HuH-7.5 (cell line): ENCODE measurements at places on chromosomes 3 and 15.

DNA sequence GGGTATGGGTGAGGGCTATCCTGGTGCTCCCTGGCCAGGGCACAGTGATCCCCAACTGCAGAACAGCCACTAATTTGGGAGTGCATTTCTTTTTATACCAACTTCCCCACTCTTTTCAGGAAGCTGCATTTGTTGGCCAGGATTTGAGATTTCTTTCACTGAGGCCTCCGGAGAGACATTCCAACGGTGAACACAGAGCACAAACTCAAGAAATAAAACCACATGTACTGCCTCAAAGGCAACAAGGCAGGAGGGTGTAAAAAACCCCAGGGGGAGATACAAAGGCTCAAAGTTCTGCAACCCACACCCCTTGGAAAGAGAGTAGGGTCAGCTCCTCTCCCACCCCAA, 65.3 kb downstream of the CPN2 start:
- DNase-seq, result no peak

DNA sequence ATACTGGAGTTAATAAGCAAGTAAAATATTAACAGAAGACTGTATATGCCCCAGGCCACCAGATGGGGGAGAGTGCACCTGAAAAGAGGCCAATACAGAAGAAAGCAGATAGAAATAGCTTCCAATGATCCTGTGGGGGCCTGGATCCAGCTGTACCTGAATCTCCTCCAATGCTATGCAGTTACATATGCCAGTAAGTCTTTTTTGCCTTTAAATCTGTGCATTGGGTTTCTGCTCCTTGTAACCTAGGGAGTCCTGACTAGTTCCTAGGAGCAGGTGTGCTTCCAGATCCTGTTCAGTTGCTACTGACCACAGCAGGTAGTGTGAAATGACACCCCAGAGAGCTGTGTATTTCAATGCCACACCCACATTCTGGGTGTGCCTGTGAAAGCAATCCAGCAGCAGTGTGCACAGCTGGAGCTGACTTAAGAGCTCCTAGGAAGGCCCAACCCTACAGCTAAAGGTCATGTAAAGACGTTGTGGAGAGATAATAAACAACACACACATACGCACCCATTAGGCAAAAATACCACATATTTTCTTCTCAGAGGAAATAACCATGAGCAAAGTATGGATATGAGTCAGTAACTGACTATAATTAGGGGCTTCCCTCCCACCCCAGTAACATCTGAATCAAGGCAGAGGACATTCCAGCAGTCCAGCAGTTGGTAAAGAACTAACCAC, 62.2 kb upstream of the AKAP13 start:
- no peak for DNase-seq

DNA sequence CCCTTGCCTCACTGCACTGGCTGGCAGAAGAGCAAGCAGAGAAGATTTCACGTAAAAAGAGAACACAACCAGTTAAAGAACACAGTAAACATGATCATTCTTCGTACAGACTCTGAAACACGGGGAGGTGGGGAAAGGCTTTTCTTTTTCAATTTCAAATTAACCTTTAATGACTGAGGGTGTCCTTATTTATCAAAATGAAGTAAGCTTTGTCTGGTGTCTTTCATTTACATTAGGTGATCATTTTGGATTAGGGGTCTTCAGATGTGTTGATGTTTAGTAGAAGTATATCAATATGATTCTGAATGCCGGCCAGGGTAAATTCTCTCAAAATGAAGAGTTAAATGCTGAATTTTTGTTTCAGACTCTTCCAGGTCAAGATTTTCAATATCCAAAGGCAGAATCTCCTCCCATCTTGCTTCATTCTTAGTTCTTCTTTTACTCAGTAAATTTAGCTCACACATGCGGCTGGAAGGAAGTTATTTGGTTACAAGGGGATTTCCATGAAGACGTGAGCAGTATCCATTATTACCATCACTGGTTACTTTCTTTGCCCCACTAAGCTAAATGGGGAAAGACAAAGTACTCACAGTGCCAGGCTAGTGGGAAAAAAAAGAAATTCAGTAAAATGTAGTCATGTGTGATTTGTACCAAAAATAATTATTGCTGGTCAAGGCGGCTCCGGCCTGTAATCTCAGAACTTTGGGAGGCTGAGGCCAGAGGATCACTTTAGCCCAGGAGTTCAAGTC, 272.2 kb upstream of the NR2F2 start:
- no peak for DNase-seq

- no peak for DNase-seq
Measured at GRCh38 chr3:53158765-53159155, 2.2 kb upstream of the PRKCD start.

DNA sequence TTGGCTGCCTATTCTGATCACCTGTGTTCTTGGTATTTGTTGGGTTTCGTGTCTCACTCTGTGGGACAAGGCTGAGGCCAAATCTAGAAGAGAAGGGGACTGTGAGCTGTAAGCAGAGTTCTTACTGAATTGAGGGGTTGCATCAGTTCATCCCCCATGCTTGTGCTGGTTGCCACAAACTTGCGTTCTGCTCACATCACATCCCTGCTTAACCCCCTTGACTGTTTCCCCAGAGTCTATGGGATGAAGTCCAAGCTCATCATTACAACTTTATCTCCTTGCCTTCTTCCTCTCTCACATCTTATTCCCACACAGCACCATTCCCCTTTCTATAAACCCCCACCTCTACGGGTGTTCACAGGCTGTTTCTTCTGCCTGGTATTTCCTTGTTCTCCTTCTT, 143.8 kb upstream of the ABHD17C start:
- no peak for DNase-seq

DNA sequence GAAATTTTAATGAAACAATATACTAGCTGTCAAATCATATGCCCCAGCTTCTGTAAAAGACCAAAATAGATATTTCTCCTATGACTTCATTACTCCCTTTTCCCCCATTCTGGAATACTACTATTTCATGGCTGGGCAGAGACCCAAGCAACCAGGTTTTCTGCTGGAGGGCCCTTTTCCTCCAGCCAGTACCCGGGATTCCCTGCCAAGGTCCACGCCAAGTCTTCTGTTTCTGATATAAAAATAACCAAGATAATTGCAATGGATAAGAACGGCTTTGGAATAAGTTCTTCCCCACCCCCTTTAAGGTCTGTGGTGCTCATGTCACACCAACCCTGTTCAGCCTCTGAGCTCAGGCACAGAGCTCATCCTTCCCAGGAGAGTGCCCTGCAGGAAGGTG, 17.2 kb upstream of the NMNAT3 start:
- DNase-seq, result no peak

DNA sequence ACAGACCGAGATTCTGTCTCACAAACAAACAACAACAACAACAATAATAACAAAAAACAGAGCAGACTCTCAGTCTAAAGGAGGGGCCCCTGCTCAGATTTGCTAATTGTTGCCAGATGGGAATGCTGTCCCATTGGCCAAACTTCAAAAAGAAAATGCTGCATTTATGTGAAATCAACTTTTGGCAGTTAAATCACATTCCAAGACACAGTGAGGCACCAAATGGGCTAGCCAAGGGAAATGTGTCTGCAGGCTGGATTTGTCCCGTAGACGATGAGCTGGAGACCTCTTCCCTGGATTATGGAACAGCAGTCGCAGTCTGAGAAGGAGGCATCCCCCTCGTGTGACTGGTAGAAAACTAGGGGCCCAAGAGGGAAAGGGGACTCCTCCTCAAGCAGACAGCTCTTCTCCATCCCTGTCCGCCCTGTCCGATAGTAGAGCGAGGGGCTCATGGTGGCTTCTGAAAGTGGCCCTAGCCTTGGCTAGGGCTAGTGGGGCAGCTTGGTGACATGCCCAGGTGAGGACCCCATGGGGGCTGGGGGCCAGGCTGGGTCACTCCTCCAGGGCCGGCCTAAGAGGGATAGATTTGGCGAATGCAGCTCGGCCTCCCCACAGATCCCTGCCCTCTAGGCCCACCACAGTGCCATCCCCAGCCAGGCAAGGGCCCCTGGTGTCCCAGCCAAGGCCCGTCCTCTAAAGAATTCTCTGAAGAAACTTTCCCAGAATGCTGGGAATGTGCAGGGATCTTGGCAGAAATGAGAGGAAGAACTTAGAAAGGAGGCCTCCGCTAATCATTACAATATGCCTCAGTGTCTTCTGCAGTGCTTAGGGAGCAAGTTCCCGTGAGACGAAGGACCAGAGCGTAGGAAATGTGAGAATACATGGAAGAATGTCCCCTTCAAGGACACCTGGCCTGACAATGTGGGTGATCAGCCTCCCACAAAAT, 2.0 kb downstream of the SLC22A14 start:
- no peak for DNase-seq

DNA sequence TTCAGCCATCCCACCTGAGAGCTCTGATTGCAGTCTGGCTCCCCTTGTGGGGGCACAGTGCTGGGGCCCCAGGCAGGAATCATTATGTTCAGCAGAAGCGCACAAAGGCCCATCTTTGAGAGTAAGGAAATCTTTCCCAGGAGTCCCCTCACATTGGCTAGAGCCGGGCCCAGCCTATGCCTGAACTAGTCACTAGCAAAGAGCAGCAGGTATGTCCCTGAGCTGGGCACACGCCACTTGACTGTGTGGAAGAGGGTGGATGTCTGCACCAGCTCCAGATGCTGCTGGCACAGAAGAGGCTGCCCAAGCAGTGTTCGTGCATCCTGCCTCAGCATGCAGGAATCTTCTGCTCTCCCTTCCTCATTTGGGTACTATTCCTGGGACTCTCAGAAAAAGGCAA, 26.3 kb downstream of the NR1I2 start:
- DNase-seq, result no peak

DNA sequence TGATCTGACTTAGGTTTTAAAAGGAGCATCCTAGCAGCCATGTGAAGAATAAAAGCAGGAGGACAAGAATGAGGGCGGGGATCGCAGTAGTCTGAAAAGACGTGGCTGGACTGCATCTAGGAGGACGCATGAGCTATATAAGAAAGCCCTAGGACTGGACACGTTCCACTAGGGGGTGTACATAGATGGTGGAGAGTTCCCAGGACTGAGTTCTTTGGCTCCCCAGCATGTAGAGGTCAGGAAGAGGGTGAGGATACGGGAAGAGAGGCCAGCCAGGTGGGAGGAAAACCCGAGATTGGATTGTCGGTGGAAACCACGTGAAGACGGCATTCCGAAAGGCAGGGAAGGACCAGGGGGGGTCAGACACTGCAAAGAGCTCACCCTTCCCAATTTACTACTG, 64.2 kb upstream of the CFAP161 start:
- no peak for DNase-seq

DNA sequence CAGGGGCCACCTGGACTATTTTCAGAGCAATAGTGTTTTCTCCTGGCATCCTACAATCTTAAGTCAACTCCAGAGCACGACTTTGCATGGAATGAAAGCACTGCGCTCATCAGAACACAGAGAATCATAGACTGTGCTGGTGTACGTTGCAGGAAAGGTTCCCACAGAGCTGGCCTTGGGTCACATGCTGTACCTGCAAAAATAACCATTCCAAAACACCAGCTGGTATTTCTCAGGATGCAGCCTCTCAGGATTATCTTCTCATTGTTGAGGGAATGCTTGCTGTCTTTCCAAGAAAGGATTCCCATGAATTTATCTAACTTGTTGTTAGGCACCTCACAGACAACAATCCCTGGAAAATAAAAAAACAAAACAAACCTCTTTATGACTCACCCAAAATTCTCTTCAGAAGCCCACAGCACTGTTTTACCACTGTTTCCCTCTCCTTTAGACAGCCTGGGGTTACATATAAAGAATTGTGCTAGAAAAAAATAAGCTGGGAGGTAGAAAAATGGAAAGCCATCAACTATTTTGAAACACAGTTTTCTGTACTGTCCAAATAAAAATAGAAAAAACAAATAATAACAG, 131.7 kb downstream of the ATP8B4 start:
- DNase-seq, result no peak

DNA sequence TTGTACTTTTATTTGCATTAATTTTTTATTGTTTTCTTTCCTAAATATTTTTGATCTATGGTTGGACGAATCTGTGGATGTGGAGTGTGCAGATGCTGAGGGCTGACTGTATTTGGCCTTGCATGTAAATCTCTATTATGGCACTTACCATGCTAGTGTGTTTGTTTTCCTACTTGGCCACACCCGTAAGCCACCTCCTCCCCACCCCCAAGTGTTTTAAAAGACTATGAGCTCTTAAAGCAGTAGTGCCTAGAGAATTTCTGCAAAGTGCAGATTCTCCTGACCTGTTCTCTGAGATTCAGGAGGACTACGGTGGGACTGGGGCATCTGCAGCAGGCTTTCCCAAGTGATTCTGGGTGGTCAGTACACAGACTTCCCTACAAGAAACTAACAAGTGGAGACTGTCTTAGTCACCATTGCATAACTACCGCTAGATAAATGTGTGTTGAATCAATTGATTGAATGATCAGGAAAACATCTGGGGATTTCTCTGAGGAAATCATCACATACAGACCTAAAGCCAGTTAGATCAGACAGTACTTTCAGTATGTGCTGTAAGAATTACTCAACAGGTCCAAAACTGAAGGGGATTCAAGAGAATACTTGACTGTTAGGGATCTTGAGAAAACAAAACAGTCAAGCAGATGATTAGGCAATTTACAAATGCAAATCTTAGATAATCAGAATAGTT, 6.2 kb upstream of the TIPARP start:
- DNase-seq, result no peak

GRCh38 chr3:194446754-194447153, 40.0 kb downstream of the ATP13A3 start:
- DNase-seq, result no peak

- DNase-seq, result no peak
Measured at GRCh38 chr15:59491062-59491461, 53.1 kb downstream of the FAM81A start.

GRCh38 chr3:127670229-127670559, 2.6 kb upstream of the ABTB1 start:
- DNase-seq, result no peak

GRCh38 chr15:70023064-70023768, 74.5 kb downstream of the TLE3 start:
- DNase-seq, result no peak
